ENCODE measurements at places on chromosomes 6 and 20.

- H3K27ac ChIP-seq = no peak overlapping the region
- no peak for DNase-seq
Observed at GRCh38 chr6:13438126-13438525, 49.3 kb downstream of the GFOD1 start.

DNA sequence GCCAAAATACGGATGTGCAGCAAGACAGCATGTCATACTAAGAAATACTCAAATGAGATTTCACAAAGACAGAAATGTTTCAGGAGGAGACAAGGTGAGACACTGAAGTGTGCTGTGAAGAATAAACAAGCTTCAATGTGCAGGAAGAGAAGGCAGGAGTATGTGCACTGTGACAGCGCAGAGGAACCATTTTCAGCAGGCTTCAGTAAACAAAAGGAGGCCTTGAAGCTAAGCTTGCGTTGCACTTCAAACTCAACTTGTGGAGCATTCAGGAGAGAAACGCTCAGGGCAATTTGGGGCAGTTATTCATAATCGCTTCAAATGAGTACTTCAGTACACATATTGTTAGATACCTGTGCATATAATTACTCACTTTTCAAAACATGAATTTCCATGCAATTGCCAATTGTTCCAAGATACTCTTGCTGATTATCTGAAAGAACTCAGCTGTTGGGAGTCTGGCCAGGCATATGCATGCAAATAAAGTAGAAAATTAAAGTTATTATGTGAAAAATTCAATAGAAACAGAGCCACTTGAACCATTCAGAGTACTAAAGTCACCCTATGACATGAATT is 234.2 kb upstream of the OPRM1 start:
- H3K4me1 ChIP-seq = no peaks in the 10 kb centered on the region
- no peak overlapping the region for H3K27ac ChIP-seq
- H3K4me3 ChIP-seq = no peak overlapping the region
- DNase-seq = no peak

GRCh38 chr20:31653561-31653960 is 15.8 kb downstream of the COX4I2 start:
- no peaks in the 10 kb centered on the region for H3K4me1 ChIP-seq
- no peak overlapping the region for H3K4me3 ChIP-seq
- no peaks in the 10 kb centered on the region for H3K36me3 ChIP-seq
- H3K27me3 ChIP-seq = no peaks in the 10 kb centered on the region

GRCh38 chr6:112986321-112986720 is 639.2 kb downstream of the RFPL4B start:
- DNase-seq = no peak
- H3K27ac ChIP-seq = no peak overlapping the region
- no peak overlapping the region for H3K4me3 ChIP-seq
- no peaks in the 10 kb centered on the region for H3K27me3 ChIP-seq
- no peaks in the 10 kb centered on the region for H3K4me1 ChIP-seq
- H3K36me3 ChIP-seq = no peaks in the 10 kb centered on the region

GRCh38 chr6:55017555-55018300 is 156.6 kb upstream of the HCRTR2 start:
- H3K4me1 ChIP-seq = no peaks in the 10 kb centered on the region
- no peak overlapping the region for H3K4me3 ChIP-seq
- no peaks in the 10 kb centered on the region for H3K27me3 ChIP-seq
- DNase-seq = no peak
- H3K27ac ChIP-seq = no peak overlapping the region

DNA sequence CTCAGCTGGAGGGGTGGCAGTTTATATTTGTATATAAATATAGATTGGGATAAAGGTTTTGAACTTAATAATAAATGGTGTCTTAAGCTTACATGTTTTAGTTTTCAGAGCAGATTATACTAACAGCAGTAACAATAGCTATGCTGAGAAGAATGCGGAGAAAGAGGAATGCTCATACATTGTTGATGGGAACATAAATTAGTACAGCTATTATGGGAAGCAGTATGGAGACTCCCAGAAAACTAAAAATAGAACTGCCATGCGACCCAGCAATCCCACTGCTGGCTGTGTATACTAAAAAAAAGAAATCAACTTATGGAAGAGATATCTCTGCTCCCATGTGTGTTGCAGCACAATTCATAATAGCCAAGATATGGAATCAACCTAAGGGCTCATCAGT is 127.9 kb downstream of the BCKDHB start:
- no peak overlapping the region for H3K27ac ChIP-seq
- DNase-seq = no peak
- H3K4me1 ChIP-seq = no peaks in the 10 kb centered on the region
- H3K27me3 ChIP-seq = no peaks in the 10 kb centered on the region
- no peak overlapping the region for H3K4me3 ChIP-seq

DNA sequence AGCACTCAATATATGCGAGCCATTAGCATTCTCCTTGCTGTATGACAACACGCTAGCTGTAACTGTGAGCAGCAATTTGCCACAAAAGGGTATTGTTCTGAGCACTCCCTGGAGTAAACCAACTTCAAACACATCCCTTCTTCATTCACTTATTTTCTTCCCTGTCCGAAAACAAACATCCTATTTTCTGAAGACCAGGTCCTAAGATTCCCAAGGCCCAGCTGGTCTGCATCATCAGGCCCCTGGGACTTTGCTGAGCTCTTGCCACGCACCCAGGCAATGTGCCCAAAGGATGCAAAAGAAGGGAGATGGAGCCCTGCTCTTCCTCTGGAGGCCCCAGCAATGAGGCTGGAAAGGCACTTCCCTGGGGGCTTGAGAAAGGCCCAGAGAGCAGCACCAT is 118.1 kb downstream of the PREX1 start:
- no peaks in the 10 kb centered on the region for H3K27me3 ChIP-seq
- H3K4me1 ChIP-seq = peaks cover 4% of the 10 kb centered on the region
- H3K36me3 ChIP-seq = peaks cover 7% of the 10 kb centered on the region
- H3K27ac ChIP-seq = no peak overlapping the region
- DNase-seq = no peak

DNA sequence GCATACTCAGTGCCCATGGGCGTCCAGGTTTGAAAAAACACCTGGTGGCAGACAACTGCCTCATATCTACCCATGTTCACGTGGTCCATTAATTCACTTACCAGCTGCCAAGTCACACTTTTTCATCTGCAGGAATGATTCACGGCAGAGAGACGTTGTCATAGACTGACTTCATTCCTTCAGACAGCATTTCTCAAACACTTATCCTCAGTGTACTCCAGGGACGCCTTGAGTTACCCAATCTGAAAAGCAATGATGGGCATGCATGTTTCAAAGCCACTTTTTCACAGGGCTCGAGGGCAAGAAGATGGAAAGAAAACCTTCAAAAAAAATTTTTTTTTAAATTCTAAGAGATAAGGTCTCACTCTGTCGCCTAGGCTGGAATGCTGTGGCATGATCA is 6.0 kb downstream of the MMP24OS start:
- H3K4me1 ChIP-seq = peaks cover 9% of the 10 kb centered on the region
- no peak overlapping the region for H3K27ac ChIP-seq

- no peak overlapping the region for H3K27ac ChIP-seq
- no peaks in the 10 kb centered on the region for H3K36me3 ChIP-seq
- H3K4me3 ChIP-seq = no peak overlapping the region
- H3K27me3 ChIP-seq = no peaks in the 10 kb centered on the region
Observed at GRCh38 chr20:48905297-48905647, 16.2 kb upstream of the ARFGEF2 start.
